ENCODE measurements at places on chromosomes 4 and X. TPM values are rescaled to one million over a fixed set of nuclear protein-coding genes. Genes with fewer than 3 reads are reported as not detected.

Gene RAB40A
- not detected for total RNA-seq

Gene BST1
- 0.55 TPM for total RNA-seq

Gene FTHL17
- not detected for total RNA-seq

Gene LANCL3
- 0.09 TPM for total RNA-seq

Gene MCTS1
- total RNA-seq = 19.0 TPM

Gene NRK
- total RNA-seq = 0.12 TPM

Gene PFKFB1
- 1.4 TPM for total RNA-seq

All from T-cell (primary cell).